ENCODE measurements at places on chromosomes 1 and 21. TPM values are rescaled to one million over a fixed set of nuclear protein-coding genes. Genes with fewer than 3 reads are reported as not detected.

ASH1L gene
- total RNA-seq = 124 TPM

- no peak for DNase-seq
Observed at GRCh38 chr1:170471398-170472053, 60.4 kb upstream of the GORAB start.

COA6 gene
- 12.5 TPM for total RNA-seq

- no peak for DNase-seq
Observed at GRCh38 chr1:209491031-209491430, 92.5 kb upstream of the CAMK1G start.

DNA sequence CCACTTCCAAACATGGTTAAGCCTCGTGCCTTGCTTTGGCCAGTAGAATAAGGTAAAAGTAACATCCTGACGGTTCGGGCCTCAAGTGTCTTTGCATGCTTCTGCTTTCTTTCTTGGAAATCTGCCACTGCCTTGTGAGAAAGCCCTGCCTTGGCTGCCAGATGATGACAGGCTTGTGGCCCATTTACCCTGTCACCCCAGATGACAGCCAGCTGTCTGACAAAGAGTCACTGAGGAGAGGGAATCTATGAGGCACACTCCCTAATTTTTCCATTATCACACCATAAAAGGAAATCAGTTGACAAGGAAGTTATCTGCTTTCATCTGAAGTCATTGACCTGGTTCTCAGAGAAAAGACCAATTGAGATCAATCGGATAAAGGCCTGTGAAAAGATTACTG lies 199.8 kb downstream of the USH2A start:
- no peak for DNase-seq

DNA sequence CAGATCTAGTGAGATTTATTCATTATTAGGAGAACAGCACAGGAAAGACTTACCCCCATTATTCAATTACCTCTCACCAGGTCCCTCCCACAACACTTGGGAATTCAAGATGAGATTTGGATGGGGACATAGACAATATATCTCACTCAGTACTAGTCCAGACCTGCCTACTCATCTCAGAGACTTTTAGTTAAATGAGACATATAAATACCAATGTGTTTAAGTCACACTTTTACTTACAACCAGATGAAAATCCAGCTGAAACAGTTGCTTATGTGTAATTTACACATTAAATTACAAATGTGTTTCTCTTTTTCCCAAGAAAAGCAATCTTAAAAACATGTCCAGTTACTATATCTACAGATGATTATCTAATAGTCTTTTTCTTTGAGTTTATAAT lies 1145.6 kb downstream of the KCNT2 start:
- DNase-seq = no peak

DNA sequence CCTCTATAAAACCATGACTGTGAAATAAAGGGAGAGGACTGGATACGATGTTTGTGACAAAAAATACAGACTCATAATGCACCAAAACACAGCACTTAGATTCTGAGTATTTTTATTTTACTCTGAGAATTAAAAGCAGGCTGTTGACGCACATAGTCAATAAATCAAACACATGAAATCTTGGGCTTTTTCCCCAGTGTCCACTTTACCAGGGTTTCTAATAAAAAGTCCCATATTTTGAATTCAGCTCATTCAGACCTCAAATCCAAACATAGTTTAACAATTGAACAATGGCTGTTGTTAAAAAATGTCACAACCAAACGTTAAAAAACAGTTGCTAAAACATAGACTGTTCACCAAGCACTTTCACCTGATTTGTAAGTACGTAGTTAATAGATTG lies 553.4 kb downstream of the LTN1 start:
- no peak for DNase-seq

DNA sequence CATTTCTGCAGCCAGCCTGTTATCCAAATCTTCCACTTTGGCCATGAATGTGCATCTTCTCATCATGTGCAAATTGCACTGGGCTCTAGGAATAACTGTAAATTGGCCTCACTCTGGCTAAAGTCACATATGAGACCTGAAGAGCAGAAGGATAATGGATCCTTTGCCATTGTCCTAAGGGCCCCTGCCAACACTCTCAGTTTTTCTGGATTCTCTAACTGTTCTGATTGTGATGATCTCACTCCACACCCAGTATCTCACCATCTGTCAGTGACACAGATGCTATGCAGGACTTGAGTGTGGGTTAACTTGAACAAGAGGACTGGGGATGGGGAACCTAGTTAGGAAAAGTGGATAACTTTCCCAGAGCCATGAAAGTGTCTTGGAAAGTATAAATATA lies 8.5 kb upstream of the FYB2 start:
- no peak for DNase-seq

- no peak for DNase-seq
Observed at GRCh38 chr1:41571041-41571440, 86.6 kb upstream of the EDN2 start.

DNA sequence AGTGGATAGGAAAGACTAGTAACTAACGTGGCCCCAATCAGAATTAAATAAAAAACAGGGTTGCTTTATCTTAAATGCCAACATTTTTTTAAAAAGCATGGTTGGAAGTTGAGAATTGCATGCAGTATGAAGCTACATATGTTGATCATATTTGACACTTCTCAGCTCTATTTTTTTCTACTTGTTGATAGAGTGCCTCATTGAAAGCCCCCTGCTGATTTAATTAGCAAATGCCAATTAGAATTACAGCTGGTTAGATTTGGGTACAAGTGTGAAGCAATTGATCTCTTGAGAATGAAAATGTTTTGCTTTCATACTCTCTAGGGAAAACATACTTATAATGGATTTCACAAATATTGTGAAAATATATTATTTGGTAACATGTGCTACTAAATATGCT lies 40.5 kb downstream of the CHD1L start:
- DNase-seq = no peak

DNA sequence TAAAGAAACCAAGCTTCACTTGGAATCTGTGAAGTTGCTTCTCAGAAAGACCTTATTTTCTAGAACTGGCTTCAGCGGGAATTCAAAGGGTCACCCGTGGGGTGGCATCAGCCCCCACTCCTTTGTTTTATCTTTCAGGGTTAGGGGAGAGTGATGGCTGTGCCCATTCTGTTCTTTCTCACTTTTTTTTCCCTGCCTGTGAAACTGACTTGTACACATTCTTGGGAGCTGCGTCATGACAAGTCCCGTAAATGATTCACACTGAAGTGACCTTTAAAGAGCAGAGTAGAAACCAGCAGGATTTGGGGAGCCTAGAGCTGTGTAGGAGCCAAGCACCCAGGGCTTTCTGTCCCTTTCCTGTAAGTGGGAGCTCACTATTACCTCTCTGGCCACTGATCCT lies 43.8 kb downstream of the SLC44A3 start:
- no peak for DNase-seq

SOX13 gene
- 0.15 TPM for total RNA-seq

GRCh38 chr1:243469497-243469896 lies 213.7 kb downstream of the SDCCAG8 start:
- DNase-seq = no peak

LUZP1 gene
- total RNA-seq = 12.9 TPM

DNA sequence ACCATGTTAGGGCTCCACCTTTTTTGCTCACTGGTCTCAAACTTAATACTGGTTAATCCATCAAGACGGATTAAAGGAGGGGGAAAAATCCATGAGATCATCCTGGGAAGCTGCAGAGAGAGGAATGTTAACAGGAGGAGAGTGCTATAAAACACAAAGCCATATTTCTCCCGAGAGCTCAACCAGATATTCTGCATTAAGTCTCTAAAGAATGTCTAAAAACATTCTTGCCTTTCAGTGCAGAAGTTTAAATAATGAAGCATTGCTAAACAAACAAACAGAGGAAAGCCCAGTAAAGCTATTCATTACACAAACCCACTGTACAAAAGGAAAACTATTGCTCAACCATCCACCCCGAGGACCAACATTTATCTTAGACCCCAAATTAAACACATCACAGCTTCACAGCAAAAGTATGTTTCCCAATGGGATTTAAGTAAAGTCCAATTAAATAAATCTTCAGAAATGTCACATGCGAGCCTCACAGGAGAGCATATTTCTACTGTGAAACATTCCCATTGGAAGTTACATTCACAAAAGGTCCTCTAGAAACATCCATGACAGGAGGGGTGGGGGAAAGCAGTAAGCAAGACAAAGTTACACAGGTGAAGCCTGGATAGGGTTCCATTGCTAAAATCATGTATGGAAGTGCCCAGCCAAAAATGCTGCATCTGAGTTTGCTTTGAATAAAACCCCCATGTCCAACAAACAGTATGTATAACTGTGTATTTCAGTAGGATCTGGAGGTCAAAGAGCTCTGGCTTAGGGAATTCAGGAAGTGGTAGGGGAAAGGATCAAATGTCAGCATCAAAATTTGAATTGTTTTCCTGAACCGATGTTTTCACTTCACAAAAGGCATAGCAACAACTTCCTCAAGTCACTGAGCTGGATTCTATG lies 23.3 kb downstream of the DUSP10 start:
- DNase-seq = no peak

DNA sequence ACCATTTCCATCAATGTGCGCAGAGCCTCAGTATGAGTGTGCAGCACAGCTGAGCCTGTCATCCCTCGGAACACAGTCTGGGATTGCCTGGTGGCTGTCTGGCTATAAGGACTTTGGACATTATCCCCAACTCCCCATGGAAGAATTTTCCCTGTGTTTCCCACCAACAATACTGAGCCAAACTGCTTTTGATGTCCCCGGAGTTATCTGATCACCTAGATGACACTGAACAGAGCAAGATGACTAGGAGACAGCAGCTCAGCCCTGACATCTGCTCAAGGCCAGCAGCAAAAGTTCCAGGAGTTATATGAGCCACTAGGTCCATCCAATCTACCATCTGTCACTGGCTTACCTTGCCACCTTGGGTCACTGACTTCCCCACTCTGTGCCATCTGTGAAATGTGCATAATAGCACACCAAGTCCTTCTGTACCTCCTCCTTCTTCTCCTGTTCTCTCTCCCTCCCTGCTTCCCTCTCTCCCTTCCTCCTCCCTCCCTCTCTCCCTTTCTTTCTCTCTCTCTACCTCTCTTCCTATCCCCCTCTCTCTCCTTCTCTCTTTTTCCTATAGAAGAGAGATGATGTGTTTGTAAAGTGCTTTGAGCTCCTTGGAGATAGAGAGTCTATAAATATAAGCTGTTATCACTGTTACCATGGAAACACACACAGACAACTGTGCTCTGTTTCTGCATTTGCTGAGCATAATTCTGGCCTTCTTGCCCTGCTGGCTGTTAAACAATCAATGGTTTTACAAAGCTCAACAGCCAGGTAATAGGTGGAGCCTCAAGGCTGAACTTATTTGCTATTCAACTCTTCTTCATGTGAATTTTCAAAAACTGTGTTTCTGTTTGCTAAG lies 19.7 kb upstream of the ATP1B1 start:
- DNase-seq = no peak

CFHR5 gene
- not detected for total RNA-seq

GRCh38 chr1:45620588-45621500 lies 3.0 kb downstream of the CCDC17 start:
- DNase-seq = no peak

DNA sequence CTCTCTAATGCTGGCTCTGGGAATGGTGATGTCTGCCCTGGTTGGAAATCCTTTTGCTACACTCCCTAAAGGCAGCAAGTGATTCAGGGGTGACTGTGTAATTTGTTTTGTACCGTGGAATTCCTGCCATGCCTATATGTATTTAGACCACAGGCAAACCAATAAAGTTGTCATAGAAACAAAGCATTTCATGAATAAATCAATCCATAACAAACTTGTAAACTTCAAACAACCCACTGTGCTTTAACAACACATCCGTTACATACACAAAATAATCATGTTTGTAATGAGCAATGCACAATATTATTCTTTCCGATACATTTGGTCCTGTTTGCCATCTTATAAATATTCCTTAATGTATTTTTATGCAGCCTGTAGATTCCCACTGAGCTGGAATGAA lies 330.3 kb upstream of the SNX7 start:
- no peak for DNase-seq

TFF3 gene
- not detected for total RNA-seq

KRTAP19-1 gene
- total RNA-seq = not detected

GRCh38 chr1:29876902-29877301 lies 640.6 kb downstream of the PTPRU start:
- DNase-seq = no peak

RIPPLY3 gene
- total RNA-seq = not detected

DNA sequence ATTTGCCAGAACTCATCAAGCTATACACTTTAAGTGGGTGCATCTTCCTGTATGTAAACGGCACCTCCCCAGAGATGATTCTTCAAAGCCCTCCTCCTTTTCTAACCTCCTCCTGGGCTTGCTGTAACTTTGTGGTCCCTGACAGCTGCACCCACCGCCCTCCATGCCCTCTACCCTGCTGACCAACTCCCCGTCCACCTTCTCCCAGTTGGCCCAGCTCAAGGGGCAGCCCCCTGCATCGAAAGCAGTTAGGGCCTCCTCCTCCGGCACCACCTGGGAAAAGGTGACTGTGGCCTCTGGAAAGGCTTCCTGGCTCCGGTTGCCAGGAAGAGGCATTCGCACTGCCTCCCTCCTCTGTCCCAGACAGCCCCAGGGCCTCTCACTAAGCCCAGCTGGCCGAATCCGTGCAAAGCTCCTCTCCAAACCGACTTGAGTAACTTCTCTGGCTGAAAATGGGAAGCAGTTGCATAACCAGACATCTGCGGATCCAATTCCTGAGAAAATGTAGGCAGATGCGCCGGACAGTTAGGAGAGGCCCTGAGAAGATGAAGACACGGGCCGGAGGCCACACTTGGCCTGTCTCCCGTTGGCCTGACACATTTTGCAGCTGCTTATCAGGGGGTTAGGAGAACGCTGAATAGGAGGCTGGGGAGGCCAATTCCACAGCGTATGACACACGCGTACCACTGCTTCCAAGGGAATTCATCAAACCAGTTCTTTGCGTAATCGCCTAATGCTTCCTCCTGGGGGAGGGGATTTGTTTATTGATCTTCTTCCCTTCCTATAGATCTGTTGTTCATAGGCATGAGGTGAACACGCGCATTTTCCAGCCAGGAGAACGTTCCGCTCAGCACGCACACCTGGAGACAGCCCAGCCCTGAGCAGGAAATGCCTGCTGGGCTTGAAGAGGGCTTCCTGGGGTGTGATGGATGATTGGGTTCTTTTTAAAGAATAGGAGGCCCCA lies 48.7 kb upstream of the COL6A2 start:
- no peak for DNase-seq
